ENCODE measurements at places on chromosomes 4 and X. TPM values are rescaled to one million over a fixed set of nuclear protein-coding genes. Genes with fewer than 3 reads are reported as not detected.

Gene IL1RAPL2
- total RNA-seq: not detected

Gene SLC10A3
- 35.6 TPM for total RNA-seq

Gene TMEM150C
- total RNA-seq: 4.7 TPM

Gene HSD17B13
- total RNA-seq: 0.05 TPM

Gene CLTRN
- total RNA-seq: 0.07 TPM
